ENCODE measurements at places on chromosomes 16 and 17.

DNA sequence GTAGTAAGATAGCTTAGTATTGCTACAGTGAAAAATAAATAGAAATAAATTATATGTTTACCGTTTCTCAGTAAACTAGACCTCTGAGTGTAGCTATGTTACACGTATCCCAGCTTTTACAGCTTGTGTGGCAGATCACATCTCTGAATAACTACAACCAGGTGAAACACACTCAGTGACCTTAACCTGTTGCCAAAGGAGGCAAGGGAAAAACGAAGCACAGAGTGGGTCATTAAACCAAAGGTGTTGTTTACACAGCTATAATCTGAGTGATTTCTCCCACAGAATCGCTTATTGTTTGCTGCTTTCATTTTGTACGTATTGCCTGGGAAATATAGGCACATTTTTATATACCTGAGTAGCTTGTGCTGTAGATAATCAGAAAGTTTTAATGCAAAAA lies 688.2 kb upstream of the KIF2B start:
- DNase-seq = no peak

DNA sequence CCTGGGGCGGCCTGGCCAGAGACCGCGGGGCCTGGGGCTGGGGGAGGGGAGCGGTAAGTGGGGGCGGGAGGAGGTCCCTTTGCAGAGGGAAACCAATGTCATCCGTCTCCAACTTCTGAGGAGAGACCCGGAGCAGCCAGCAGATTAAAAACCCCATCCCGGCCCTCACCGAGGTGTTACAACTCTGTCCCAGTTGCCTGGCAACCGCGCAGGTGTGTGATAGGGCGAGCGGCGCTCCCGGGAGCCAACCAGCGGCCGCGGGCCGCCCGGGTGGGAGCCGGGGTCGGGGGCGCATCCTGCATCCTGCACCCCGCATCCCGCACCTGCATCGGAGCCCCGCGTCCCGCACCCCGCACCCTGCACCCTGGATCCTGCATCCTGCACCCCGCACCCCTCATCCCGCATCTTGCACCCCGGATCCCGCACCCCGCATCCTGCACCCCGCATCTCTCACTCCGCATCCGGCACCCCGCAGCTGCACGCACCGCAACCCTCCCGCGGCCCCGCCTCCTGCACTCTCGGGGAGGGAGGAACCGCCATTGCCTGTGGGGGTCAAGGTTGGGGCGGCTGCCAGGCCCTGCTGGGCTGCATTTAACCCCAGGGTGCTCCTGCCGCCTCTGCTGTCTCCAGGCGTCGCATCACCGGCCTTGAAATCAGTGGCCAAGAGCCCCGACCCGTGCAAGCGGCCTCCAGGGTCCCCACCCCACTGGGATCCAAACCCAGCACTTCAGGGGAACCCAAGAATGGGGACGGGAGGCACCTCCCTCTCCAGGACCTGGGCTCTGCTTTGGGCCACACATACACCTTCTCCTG lies 47.3 kb downstream of the RTN4RL1 start:
- DNase-seq = no peak

DNA sequence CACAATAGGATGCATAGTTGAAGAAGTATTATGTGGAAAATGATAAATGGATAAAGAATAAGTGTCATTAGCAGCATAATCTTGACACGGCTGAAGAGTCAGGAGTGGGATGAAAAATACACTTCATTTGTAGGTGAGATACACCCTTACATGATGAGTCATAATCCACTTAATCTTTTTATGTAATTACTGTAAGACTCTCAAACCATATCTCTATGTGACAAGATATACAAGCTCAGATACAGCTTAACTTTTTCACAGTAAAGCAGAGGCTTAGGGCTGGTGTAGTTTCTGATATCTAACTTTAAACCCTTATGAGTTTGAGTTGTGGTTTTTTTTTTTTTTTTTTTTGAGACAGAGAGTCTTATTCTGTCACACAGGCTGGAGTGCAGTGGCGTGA lies 101.2 kb downstream of the FTO start:
- no peak for DNase-seq

DNA sequence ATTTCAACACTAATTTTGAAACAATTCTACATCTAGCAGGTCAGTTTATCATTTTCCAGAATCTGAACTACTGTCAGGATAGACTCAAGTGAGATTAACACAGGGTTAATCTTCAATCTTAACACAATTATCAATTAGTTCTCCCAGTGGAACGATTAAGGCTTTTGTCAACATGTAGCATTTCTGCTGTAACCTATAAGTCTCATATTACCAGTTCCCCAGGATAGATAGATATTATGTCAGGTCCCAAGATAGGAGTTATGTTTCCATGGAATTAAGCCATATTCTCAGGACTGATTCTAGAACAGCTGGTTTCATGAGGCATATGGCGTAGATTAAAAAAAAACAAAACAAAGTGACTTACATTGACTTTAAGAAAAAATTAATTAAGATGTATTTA lies 4.4 kb upstream of the FBF1 start:
- DNase-seq = no peak

DNA sequence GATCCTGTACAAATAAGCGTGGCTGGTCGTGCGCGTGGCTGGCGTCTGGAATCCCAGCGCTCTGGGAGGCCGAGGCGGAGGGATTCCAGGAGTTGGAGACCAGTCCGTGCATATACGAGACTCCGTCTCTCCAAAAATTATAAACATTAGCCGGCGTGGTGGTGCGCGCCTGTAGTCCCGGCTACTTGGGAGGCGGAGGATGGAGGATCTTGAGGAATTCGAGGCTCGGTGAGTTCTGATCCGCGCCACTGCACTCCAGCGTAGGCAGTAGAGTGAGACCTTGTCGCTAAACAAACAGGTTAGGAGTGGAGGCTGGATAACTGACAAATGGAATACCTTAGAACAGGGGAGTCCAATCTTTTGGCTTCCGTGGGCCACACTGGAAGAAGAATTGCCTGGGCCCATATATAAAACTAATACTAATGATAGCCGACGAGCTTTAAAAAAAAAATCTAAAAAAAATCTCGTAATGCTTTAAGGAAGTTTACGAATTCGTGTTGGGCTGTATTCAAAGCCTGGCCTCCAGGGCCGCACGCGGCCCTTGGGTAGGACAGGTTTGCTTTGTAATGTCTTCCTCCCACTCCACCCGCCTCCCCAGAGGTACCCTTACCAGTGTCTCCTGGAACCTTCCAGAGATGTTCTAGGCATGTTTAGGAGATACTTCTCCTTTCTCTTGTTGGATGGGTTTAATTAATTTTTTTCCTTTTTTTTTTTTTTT lies 909 bp upstream of the RSL1D1 start:
- no peak for DNase-seq

DNA sequence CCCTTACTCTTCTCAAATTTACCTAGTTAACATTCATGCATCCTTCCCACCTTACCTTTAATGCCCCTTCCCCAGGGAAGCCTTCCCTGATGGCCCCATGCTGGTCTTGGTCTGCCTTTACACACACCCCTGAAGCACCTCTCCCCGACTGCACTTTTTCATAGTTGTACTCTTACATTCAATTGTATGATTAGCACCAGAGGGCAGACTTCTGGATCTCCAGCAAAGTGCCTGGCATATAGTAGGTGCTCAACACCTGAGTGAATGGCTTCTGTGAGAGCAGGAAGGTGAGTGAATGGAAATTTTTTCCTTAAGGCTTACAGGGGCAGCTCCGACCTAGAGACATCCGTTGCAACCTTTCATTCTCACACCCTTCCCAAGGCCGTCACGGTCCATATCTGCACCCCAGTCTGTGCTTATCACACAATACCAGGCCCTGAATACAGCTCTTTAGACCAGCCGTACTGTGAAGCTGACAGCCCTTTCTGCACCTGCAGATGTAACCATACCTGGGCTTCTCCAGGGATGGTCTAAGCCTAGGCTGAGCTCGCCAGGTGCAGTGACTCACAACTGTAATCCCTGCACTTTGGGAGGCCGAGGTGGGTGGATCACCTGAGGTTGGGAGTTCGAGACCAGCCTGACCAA lies 4.4 kb downstream of the PGAP3 start:
- no peak for DNase-seq

GRCh38 chr17:9181640-9182039 lies 160.3 kb downstream of the NTN1 start:
- DNase-seq = no peak

DNA sequence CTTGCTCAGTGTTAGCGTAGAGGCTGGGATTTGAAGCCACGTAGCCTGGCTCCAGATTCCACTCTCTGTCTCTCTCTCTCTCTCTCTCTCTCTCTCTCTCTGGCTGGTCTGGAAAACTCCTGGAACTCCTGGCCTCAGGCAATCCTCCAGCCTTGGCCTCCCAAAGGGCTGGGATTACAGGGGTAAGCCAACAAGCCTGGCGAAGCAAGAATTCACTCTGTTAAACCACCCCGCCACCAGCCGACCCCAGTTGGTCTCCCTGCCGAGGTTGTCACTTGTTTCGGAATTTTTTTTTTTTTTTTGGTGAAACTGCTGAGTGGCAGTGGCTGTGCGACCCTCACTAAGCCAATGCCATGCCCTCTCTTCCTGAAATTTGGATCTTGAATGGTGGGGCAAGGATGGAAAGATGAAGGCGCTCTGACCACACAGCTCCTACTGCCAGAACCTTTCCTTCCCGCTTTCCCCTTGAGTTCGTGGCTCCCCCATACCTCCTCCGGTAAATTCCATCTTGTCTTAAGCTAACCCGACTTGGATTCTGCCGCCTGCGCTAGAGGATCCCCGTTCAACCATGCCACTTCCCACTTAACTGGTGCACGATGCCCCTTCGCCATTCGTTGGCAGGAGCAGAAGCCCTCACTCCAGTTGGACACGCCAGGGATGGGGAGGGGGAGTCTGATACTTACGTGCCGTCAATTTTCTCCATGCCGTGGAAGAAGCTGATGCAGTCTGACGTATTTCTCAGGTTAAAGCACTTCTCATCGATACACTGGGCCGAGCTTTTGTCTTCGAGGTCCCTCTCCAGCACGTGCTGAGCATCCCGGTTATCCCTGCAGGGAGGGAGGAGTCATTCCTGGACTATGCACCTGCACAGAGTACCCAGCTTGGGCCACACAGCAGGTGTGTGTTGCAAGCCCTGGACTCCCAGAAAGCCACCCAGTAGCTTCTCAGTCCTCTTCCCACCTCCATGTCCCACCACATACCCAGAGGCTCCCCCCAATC lies 13.1 kb downstream of the TEKT5 start:
- no peak for DNase-seq

GRCh38 chr17:12136646-12137045 lies 116.0 kb downstream of the MAP2K4 start:
- DNase-seq = no peak

DNA sequence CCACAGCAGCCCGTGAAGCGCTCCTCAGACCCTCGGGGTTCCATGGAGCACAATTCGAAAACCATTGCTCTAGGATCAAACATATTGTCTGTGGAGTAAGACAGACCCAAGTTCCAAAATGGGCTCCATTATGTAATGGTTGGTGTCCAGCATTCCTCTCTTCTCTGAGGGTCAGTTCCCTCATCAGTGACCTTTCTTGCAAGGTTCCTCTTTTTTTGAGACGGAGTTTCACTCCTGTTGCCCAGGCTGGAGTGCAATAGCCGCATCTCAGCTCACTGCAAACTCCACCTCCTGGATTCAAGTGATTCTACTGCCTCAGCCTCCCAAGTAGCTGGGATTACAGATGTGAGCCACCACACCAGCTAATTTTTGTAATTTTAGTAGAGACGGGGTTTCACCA lies 28.4 kb downstream of the PLXDC1 start:
- DNase-seq = no peak

GRCh38 chr17:39629898-39630297 lies 3.1 kb downstream of the PPP1R1B start:
- DNase-seq = no peak

GRCh38 chr17:12282056-12282455 lies 261.4 kb downstream of the MAP2K4 start:
- no peak for DNase-seq

- DNase-seq = no peak
Measured at GRCh38 chr17:80060644-80061043, 24.2 kb downstream of the CCDC40 start.

DNA sequence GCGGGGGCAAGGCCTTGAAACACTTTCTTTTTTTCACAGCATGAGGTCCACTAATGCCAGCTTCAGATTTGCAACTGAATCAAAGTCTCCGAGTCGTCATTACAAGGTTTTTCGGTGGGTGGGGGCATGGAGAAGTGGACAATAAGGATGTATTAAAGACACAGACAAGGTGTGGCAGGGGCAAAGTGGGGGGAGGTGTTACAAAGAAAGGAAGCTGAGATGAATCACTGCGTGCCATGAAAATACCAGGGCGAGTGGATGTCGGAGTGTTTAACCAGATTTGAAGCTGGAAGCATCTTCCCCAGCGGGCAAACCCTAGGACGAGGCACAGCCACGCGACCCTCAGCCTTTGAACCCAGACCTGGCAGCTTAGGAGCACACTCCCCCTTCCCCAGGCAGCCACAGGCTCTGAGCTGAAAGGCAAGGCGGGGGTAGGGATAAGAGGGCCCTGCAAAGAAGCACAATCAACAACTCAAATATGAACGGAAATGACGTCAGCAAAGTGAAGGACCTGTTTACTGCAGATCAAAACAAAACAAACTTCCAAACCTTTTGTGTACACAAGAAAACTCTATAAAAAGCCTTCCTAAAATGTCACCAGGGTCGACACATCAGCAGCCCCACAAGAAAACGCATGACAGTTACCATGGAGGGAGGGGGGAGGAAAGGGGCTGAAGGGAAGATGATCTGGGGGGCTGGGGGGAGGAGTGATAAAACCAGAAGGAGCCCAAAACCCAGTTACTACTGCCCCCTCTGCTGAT lies 5.6 kb upstream of the ZFHX3 start:
- no peak for DNase-seq

DNA sequence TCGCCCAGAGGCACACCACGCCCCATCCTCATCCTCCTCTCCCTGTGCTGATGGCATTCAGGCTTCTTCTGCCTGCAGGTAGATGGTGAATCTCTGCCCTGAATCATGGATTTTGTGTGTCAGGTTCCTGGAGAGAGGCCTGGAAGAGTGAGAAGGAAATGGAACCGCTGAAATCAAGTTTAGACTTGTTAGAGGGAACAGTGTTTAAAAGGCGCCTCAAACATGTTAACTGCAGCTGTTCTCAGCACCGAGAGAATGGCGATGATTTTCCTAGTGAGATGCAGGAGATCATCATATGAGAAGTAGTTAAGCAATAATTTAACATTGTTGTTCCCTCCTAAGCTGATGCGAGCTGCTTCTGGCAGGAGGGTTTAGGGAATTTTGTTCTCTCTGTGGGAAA lies 744.4 kb upstream of the EEF2KMT start:
- no peak for DNase-seq

GRCh38 chr16:4111748-4112696 lies 4.2 kb downstream of the ADCY9 start:
- DNase-seq = no peak

DNA sequence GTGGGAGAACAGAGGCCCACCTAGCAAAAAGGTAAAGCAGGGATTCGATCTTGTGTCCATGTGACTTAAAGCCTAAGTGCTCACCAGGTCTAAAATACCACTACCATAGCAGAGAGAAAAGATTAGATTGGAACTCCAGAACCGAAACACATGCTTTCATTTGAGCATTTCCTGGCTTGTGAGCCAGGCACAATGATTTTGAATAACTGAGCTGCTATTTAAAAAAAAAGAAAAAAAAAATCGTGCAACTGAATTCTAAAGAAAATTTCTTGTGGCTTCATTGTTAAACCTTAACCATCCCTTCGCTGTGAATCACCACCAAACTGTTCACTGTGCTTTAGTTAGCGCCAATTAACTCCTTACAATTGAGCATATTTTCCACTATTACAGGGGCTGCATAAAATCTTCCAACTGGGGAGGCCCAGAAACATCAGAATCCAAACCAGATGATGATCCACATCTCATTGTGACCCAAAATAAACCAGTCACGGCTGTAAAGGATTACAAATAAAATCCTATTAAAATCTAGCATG lies 366.4 kb upstream of the ERCC4 start:
- no peak for DNase-seq
